ENCODE measurements at places on chromosomes 6 and 20.

DNA sequence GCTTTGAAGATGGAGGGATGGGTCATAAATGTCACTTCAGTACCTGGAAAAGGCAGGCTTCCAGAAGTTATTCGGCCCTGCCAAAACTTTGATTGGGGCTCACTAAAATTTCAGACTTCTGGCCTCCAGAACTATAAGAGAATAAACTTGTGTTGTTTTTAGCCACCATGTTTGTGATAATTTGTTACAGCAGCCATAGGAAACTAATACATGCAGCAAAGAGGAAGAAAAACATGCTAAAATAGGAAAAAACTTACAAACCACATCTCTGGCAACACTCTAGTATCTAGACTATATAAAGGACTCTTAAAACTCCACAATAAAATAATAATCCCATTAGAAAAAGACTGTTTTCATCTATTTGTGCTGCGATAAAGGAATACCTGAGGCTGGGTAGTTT is 9.5 kb downstream of the ADAT2 start:
- DNase-seq = no peak

DNA sequence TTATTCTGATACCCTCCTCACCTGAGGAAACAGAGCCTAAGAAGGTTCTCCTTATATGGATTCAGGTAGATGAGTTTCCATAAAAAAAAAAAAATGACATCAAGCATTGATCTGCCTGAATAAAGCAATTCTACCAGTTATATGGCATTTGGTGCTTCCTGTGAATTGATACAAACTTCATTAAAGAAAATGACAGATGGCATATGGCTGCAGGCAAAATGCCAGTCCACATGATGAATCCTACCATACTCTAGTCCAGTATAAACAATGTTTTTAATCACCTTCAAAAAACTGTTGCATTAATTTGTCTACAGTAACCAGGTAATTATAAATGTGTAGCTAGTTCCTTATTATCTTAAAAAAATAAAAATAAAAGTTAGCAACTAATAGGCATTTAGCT is 559.2 kb upstream of the FLRT3 start:
- no peak for DNase-seq

DNA sequence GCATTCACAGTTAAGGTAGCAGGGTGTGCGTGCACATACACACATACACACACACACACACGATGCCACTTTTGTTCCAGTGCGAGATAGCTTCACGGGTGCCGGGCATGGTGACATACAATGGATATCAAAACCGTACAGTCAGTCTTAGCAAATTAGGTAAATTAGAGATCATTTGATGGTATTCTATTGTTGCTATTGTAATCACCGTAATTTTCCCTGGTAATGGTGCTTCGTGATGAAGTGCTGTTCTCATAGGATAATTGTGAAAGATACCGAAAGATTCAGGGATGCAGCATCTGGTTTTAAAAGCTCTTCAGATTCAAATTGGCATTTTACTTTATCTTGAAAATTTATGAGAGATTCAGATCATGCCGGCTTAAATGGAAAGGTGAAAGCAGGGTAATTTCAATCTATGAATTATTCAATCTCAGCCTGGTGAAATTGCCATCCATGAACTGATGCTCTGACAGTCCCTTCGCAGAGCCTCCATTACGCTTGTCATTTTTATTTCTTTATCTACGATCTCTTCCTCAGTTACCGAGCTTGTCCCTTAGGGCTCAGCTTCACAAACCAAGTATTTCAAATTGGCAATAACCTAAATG is 71.3 kb upstream of the SOX4 start:
- no peak for DNase-seq

GRCh38 chr6:157510323-157511188 is 129.6 kb downstream of the ZDHHC14 start:
- peak; percentile 3 for DNase-seq

- no peak for DNase-seq
Observed at GRCh38 chr6:154485815-154486214, 24.7 kb downstream of the CNKSR3 start.

GRCh38 chr6:51824940-51825339 is 262.5 kb downstream of the PKHD1 start:
- no peak for DNase-seq

GRCh38 chr20:50711113-50711825 is 19.9 kb upstream of the RIPOR3 start:
- no peak for DNase-seq

- DNase-seq = no peak
Observed at GRCh38 chr20:2640899-2641298, 11.5 kb upstream of the NOP56 start.

DNA sequence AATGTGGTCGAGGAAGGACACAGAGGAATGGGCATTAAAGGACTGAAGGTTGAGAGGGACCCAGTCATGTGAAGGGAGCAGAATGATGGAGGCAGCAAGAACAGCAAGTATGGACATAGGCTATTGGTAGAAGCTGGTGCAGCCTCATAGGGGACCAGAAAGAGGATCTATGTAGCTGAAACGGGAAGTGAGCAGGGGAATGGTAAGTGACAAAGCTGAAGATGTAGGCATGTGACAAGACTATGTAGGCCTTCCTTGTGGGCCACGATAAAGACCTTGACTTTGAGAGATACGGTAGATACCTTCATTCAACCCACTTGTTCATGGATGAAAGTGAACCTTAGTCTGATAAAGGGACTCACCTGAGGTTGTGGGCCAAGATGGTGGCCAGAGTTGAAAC is 3.5 kb downstream of the CTNNBL1 start:
- no peak for DNase-seq

DNA sequence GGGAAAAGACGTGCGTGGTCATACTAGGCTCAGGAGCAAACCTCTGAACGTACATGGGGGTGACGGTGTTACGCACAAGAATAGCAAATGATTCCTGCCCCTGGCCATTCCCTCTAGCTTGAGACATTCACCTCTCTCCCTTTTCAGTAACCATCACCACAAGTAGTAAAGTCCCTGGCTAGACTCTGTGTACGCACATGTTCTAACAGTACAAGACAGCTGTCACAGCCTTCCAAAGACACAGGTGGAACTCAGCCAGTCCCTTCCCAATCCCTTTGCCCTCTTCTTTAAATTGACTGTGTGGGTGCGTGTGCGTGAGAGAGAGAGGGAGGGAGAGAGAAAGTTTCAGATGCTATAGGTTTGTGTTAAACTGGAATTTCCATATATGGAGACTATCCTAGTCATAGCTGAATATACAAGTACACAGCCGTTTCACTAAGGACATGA is 67.3 kb downstream of the LY86 start:
- DNase-seq = no peak

GRCh38 chr6:41336824-41337223 is 1.4 kb downstream of the NCR2 start:
- no peak for DNase-seq

DNA sequence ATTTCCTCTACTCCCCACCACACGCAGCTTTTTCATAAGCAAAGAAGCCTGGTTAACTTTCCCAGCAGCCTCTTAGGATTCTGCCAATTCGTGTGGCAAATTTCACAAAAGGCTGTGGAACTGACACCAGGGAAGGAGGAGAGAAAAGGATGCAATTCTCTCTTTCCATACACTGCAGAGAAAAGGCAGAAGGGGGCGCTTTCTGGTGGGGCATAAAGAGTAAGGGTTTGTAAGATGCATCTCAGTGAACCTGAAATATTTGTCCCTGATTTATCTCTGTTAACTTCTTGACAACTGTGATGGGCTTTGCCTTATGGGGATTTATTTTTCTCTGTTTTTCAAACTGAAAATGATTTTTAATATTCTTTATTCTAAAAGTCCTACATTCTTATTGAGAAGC is 45.5 kb upstream of the GLP1R start:
- DNase-seq = no peak

All from stimulated activated naive CD4-positive, alpha-beta T cell (primary cell).